ENCODE measurements at places on chromosomes 16 and 17.

DNA sequence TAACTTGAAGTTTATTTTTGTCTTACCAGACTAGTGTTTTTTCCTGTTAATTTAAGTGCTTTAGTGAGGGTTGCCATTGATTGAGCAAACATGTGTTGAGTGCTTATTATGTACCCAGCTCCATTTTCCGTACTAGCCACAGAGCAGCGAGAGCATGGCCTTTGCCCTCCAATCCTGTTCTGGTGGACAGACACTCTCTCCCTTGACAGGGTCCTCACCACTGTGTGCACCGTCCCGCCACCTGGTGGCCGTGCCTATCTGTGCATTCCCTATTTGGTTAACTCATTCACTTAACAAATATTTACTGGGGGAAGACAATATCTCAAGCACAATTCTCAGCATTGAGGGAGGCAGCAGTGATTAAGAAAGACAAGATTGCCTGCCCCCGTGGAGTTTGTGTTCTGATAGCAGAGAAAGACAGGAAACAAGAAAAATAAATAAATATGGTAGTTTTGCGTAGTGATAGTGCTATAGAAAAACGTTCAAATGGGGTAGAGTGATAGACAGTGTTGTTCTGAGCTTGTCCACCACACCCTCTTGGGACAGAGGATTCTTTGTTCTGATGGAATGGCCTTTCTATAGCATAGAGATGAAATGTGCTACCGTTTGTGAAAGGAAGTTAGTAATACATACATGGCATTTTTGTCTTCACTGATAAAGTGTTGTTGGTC, 13.0 kb downstream of the CDH13 start:
- DNase-seq = no peak

- no peak for DNase-seq
Observed at GRCh38 chr16:17718495-17718894, 247.7 kb upstream of the XYLT1 start.

DNA sequence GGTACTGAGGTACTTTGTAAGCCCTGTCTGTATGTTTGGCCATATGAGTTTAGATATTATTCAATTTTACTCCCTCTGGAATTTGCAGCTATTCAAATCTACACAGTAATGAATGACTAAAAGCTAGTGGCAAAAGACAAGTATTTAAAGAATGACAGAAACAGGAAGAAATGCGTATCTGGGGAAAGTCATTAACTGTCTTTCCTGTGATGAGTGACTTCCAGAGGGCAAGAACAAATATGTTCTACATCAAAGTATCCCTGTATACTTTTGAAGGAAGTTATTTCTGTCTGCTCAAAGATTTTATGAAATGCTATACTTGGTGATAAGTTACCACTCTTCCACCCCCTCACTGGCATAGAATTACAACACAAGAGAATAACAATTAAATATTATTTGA, 489.3 kb upstream of the SOX9 start:
- DNase-seq = no peak

GRCh38 chr17:13243585-13243984, 225.8 kb upstream of the ELAC2 start:
- no peak for DNase-seq

- no peak for DNase-seq
Observed at GRCh38 chr17:49505854-49506253, 10.8 kb downstream of the NGFR start.

DNA sequence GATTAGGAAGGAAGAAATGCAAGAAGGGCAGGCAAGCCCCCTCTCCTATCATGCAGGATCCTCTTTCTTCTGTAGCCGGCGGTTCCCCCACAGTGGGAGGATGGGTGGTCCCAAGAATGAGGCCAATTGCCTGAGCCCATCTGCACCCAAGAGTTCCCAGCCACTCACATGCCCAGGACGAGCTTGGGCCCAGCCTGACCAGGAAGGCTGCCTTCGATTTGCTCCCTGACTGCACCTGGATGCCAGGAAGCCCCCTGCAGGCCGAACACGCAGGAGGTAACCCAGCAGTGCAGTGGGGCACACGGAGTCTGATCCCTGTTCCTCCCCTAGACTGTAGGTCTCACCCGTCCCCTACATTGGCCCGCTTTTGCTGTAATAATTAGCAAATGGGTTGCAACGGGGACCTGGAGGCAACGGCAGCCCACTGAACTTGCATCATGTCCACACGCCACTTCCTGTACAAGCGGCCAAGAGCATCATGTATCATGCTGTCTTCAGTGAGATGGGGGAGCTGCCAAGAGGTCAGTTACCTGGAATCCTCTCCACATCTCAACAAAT, 67.5 kb downstream of the AMFR start:
- peak; percentile 61 for DNase-seq
